ENCODE measurements at places on chromosomes 3 and 15. TPM values are rescaled to one million over a fixed set of nuclear protein-coding genes. Genes with fewer than 3 reads are reported as not detected.

GOLGA6D gene
- not detected for total RNA-seq

NAA50 gene
- total RNA-seq, result 122 TPM

ZBBX gene
- total RNA-seq, result not detected

CCDC33 gene
- not detected for total RNA-seq

SRPRB gene
- 66.2 TPM for total RNA-seq

ZDHHC19 gene
- not detected for total RNA-seq

STRIT1 gene
- not detected for total RNA-seq

CPA3 gene
- not detected for total RNA-seq

CD80 gene
- 1.2 TPM for total RNA-seq

TMEM42 gene
- total RNA-seq, result 10.9 TPM

LIPH gene
- not detected for total RNA-seq

GP9 gene
- total RNA-seq, result not detected

SOX2 gene
- not detected for total RNA-seq

CERS3 gene
- total RNA-seq, result 0.41 TPM

TRPM1 gene
- not detected for total RNA-seq

CLRN1 gene
- total RNA-seq, result not detected

ADAMTS17 gene
- 0.57 TPM for total RNA-seq

TM2D3 gene
- total RNA-seq, result 34.3 TPM

ZMYND10 gene
- total RNA-seq, result 1.3 TPM

ASB14 gene
- total RNA-seq, result not detected

TEX55 gene
- not detected for total RNA-seq

FEZF2 gene
- total RNA-seq, result not detected

MFGE8 gene
- 18.6 TPM for total RNA-seq

HACD3 gene
- 23.4 TPM for total RNA-seq

ARHGEF26 gene
- total RNA-seq, result 0.14 TPM

CLDN11 gene
- not detected for total RNA-seq
